ENCODE measurements at places on chromosomes 5 and 9. TPM values are rescaled to one million over a fixed set of nuclear protein-coding genes. Genes with fewer than 3 reads are reported as not detected.

Gene RUSC2
- not detected for total RNA-seq

Gene ABLIM3
- total RNA-seq, result not detected

Gene ENC1
- total RNA-seq, result 53.5 TPM

Gene CLPTM1L
- 147 TPM for total RNA-seq

Gene ALDOB
- total RNA-seq, result 0.82 TPM

Gene C6
- total RNA-seq, result 0.45 TPM

Gene GHR
- total RNA-seq, result 0.32 TPM

GRCh38 chr9:115262952-115263351 is 145.0 kb upstream of the TNC start:
- no peak for DNase-seq

GRCh38 chr5:95114305-95114704 is 170.6 kb downstream of the MCTP1 start:
- DNase-seq, result no peak

DNA sequence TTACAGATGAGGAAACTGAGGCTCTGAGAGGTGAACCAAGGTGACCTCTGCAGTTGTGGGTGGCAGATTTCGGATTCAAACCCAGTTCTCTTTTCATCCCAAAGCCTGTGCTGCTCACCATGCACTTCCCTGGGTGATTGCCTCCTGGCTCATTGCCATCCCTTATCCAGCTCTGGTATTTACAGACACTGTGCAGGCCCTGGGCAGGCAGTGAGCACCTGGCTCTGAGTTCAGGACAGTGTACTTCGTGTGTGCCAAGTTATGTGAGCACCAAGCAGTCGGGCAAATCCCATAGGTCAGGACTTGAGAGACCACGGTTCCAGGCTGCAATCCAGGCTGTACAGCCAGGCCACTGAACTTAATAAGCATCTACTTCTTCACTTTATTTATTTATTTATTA is 1.4 kb downstream of the LRSAM1 start:
- DNase-seq, result no peak

- peak; percentile 63 for DNase-seq
Observed at GRCh38 chr9:133112663-133113026, 8.4 kb downstream of the RALGDS start.

- DNase-seq, result no peak
Observed at GRCh38 chr5:178279723-178280438, 47.3 kb upstream of the PHYKPL start.
